ENCODE measurements at places on chromosomes 13 and 19.

- DNase-seq: no peak
Observed at GRCh38 chr19:36267061-36267845, 52.3 kb downstream of the ZNF146 start.

DNA sequence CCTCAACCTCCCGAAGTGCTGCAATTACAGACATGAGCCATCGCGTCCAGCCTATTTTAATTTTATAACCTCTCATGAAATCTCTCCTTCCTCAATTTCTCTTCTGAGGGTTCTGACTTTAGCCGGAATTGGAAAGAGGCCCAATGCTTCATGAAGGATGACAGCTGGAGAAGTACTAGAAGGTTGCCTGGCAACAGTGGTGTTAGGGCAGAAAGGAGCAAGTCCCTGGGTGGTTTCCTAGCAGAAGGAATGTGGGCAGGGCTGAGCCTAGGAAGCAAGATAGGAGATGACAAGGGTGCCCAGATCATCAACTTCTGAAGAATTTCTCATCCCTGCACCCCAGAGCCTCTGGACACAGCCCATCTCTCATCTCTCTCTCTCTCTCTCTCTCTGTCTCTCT lies 25.8 kb downstream of the CACNG6 start:
- no peak for DNase-seq

DNA sequence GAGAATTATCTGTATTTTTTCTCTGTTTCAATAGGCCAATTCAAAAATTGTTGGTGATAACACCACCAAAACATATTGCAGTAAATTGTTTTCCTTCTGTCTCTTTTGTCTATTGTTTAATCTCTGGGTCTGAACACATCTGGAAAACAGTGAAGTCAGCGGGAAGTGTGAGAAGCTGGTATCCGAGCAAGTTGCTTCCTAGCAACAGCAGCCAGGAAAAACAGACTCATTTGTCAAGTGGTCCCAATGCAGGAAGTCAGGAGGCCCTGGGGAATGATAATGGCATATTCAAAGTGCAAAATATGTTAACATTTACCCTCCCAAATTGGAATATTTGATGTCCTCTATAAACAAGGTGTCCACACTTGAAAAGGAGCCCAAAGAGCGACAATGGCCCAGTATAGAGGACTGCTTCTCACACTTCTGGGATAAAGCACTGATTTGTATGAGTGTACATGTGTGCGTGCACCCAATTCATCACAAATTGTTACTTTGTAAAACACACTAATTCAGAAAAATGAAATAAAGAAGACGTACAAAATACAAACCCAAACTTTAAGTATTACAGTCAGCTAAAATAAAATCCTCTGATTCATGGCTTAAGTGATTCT lies 515.0 kb downstream of the TBC1D4 start:
- no peak for DNase-seq

GRCh38 chr19:20318616-20319015 lies 151.6 kb downstream of the ZNF486 start:
- no peak for DNase-seq

DNA sequence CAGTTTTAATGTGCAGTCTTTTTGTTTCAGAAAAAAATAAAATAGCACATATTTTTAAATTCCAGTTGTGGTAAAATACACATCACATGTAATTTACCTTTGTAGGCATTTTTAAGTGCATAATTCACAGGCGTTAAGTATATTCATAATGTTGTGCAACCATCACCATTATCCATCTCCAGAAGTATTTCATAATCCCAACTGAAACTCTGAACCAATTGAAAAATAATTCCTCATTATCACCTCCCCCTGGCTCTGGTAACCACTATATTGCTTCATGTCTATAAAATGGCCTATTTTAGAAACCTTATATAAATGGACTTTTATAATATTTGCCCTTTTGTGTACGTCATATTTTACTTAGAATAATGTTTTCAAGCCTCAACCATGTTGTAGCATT lies 756.5 kb upstream of the KLHL1 start:
- DNase-seq: no peak

- DNase-seq: no peak
Observed at GRCh38 chr19:41029524-41030432, 38.7 kb downstream of the CYP2B6 start.

- no peak for DNase-seq
Observed at GRCh38 chr19:3687774-3688706, 12.2 kb downstream of the PIP5K1C start.

DNA sequence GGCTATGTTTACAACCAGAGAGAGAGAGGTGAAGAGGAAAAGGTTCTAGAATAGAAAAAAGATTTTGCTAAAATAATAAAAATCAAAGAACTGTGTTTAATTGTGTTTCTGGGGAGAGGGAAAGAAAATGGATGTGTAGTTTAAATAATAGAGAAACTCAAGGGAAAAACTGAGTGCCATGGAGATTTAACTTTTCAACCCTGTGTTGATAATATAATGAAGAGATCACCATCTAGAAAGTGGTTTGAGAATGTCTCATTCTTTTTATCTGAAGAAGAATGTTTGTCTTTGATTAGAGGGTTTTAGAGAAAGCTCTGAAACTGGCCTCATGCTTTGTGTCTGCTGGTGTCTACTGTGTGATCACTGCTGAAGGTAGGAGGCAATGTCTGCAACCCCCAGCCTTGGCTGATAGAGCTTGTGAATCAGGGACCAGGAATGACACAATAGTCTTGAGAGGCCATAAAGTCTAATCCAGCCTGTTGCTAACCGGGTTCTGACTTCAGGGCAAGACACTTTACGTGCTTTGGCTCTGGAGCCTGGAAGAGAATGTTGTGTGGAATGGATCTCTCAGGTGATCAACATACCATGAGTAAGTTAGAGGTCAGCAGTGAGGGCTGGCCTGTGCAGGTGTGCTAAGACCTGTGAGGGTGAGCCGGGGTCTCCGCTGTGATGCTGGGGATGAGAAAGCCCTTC lies 5.4 kb downstream of the COL4A2 start:
- no peak for DNase-seq

GRCh38 chr13:80664950-80665349 lies 324.0 kb upstream of the SPRY2 start:
- DNase-seq: no peak

GRCh38 chr13:99693351-99693750 lies 192.1 kb downstream of the TM9SF2 start:
- DNase-seq: no peak

DNA sequence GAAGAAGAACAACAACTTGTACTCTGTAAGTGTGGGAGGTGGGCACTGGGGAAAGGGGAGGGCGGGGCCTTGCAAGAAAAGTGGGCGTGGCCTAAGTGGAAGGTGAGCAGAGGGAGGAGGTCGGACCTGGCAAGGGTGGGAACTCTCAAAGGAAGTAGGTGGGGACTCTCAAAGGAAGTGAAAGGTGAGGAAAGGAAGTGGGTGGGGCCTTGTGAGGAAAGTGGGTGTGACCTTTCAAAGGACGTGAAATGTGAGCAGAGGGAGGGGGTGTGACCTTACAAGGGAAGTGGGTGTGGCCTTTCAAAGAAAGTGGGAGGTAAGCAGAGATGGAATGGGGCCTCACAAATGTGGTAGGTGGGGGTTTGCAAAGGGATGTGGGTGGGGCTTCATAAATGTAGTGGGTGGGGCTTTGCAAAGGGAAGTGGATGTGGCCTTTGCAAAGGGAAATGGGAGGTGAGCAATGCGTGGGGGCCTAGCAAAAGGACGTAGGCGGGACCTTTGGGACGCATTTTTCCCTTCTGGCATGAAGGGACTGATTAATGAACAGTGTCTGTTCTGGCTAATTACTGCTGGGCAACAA lies 25.9 kb downstream of the ACSBG2 start:
- DNase-seq: peak; percentile 55

GRCh38 chr19:49809160-49809940 lies 3.7 kb downstream of the FUZ start:
- peak; percentile 51 for DNase-seq

GRCh38 chr19:14530005-14530348 lies 583 bp downstream of the TECR start:
- no peak for DNase-seq

DNA sequence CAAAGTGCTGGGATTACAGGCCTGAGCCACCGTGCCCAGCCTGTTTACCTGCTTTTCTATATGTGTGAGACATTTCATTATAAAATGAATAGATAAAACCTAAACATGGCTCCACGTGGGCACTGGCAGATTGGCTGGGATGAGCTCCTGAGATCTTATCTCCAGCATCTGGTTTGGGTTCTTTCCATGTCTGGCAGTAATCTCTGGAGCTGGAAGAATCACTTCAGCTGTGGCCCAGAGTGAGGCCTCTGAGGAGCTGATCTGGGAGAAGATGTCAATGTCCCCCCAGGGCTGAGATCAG lies 5.5 kb upstream of the SULT2A1 start:
- no peak for DNase-seq

DNA sequence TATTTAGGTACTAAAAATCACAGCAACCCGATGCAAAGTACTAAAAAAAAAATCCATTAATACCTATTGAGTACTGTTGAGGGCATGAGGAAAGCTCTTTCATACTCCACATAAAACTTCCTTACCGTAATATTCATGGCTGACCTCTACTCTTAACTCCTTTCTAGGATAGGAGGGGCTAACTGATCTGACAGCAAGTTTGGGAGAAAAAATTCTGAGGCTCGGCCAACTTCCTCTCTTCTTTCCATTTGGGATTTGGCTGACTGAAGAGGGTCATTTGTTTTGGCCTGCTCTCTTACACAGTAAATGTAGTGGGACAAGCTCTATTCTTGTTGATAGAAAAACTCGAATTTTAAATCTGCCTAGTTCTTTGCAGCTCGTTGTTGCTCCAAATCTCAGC lies 9.4 kb upstream of the USPL1 start:
- no peak for DNase-seq

DNA sequence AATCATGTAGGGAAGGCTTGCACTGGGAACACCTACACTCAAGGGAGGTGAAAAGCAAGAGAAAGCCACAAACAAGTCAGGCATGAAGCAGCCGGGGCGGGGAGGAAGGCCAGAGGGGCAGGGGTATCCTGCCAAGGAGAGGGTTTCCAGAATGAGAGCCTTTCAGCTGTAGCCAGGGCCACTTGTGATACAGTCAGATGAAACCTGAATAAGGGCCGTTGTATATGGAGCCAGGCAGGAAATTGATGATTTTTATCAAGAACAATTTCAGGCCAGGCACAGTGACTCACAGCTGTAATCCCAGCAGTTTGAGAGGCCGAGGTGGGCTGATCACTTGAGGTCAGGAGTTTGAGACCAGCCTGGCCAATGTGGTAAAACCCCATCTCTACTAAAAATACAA lies 4.4 kb downstream of the TRPM4 start:
- DNase-seq: no peak

- no peak for DNase-seq
Observed at GRCh38 chr13:30787738-30788525, 52.6 kb downstream of the ALOX5AP start.

- DNase-seq: no peak
Observed at GRCh38 chr19:17495639-17496296, 15.7 kb upstream of the PGLS start.

DNA sequence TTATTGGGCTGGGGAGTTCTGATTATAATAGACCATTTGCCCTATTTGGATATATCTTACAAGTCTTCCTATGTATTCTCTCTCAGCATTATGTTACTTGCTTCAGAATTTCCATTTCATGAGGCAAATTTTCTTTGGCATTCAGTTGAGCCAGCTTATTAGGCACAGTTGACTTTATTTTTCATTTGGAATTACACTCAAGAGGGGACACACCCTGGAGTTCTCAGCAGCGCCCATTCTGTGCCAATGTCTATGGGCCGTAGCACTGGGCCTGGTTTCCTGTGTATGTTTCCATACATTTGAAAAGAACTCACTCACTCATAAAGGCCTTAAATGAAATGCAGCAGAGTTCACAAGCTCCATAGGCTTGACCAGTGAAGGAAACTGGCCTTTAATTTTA lies 138.5 kb downstream of the KLF12 start:
- no peak for DNase-seq

GRCh38 chr13:110221406-110222117 lies 85.4 kb downstream of the COL4A1 start:
- DNase-seq: no peak

GRCh38 chr13:20713751-20714150 lies 10.3 kb downstream of the IL17D start:
- no peak for DNase-seq

GRCh38 chr13:67740871-67741535 lies 510.9 kb upstream of the PCDH9 start:
- no peak for DNase-seq

GRCh38 chr13:71860547-71861138 lies 6.4 kb downstream of the DACH1 start:
- no peak for DNase-seq

GRCh38 chr13:39692660-39693438 lies 37.4 kb downstream of the COG6 start:
- DNase-seq: no peak

GRCh38 chr19:8028951-8029491 lies 23.5 kb upstream of the CCL25 start:
- no peak for DNase-seq

DNA sequence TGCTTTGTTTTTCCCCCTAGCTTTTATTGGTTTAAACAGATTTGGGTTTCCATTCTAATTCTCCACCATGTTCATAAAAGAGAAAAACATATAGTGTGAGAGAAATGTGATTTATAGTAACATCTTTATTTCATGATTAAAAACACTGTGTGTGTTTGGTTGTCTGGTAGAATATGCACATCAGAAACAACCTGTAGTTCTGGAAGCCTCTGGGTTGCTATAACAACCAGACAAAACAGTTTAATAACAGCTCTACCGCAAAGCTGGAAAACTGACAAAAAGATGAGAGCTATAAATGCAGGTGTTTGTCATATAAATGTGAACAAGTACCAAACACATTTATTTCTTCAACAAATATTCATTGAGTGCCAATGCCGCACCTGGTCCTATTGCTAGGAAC lies 9.8 kb downstream of the KBTBD6 start:
- DNase-seq: no peak

- no peak for DNase-seq
Observed at GRCh38 chr13:38415233-38415632, 65.6 kb downstream of the UFM1 start.

- no peak for DNase-seq
Observed at GRCh38 chr19:15476325-15476724, 3.0 kb downstream of the PGLYRP2 start.

DNA sequence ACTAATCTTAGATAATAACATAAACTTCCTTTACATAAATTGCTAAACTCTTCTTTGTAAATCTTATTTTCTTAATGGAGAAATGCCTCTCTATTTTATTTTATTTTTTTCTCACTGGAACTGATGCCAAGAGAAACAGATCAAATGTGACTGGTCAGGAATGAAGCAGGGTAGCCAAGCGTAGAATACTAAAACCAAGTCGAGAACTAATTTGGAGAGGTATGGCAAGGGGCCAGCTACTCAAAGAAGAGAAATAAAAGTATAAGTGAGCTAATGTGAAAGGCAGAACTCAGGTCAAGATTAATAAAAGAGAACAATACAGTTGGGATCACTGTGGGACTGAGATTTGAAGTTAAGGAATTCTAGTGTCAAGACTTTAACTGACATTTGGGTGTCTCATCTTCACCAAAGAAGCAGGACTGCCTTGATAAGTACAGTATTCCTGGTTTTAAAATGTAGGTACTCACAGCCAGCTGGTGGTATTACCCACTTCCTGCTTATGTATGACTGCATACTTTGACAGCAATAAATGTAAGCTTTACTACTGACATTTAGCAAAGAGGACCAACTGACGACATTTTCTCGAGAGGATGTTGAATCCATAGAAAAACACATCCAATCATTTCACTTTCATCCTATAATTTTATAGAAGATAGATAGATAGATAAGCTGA lies 1192.2 kb downstream of the EFNB2 start:
- no peak for DNase-seq

GRCh38 chr19:44850641-44851109 lies 4.6 kb downstream of the NECTIN2 start:
- DNase-seq: no peak

All from T-helper 1 cell (primary cell).